ENCODE measurements at places on chromosomes 11 and 22. TPM values are rescaled to one million over a fixed set of nuclear protein-coding genes. Genes with fewer than 3 reads are reported as not detected.

The POLR2L gene
- 97.4 TPM for total RNA-seq

The C11orf52 gene
- total RNA-seq: not detected

The SCN4B gene
- total RNA-seq: not detected

The TMPRSS5 gene
- 0.38 TPM for total RNA-seq

The ASCL3 gene
- not detected for total RNA-seq

The SMCO4 gene
- 17.9 TPM for total RNA-seq

The TMEM191C gene
- total RNA-seq: 1.4 TPM

The DRD4 gene
- 1.3 TPM for total RNA-seq
